SK-N-MC (cell line): ENCODE measurements at places on chromosomes 3 and 15.

- no peak for DNase-seq
These were observed 307.7 kb downstream of the ARPP21 start for GRCh38 chr3:35946854-35947515.

GRCh38 chr3:26621906-26622620 lies 509 bp upstream of the LRRC3B start:
- no peak for DNase-seq

GRCh38 chr3:58150130-58150809 lies 60.5 kb downstream of the DNASE1L3 start:
- DNase-seq: no peak

- DNase-seq: no peak
These were observed 363.9 kb upstream of the SUCLG2 start for GRCh38 chr3:68018275-68018674.

DNA sequence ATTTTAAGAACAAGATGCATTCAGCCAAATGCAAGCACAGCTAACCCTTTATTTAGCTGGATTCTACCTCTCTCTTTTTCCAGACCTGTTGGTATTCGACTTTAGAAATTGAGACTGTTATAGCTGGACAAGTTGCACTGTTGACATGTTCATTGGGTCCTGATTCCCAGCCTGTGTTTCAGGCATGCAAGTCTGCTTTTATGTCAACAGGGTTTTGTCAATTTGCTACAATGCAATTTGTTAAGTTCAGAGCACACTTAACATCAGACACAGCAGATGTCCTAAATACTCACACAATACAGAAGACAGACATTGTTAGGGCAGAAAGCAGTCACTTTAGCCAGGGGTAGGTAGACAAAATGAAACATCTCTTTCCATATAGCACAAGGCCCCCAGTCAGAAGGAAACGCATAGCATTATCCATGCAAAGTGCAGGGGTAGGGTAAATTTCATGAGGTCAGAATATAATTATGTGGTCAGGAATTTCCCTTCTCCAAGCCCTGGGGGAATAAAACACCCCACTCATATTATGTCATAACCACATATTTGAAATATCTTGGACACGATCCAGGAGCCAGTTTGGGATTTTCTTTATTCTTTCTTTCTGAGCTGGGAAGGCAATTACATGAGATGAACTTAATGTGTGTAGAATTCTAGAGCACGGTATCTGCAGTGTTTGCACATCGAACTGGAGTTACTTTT lies 504.1 kb downstream of the NTRK3 start:
- DNase-seq: peak; percentile 97

GRCh38 chr15:39426552-39427532 lies 154.0 kb upstream of the THBS1 start:
- DNase-seq: no peak

GRCh38 chr3:143294188-143294587 lies 174.6 kb downstream of the CHST2 start:
- no peak for DNase-seq

- no peak for DNase-seq
These were observed 30.1 kb downstream of the PXYLP1 start for GRCh38 chr3:141261472-141262307.

DNA sequence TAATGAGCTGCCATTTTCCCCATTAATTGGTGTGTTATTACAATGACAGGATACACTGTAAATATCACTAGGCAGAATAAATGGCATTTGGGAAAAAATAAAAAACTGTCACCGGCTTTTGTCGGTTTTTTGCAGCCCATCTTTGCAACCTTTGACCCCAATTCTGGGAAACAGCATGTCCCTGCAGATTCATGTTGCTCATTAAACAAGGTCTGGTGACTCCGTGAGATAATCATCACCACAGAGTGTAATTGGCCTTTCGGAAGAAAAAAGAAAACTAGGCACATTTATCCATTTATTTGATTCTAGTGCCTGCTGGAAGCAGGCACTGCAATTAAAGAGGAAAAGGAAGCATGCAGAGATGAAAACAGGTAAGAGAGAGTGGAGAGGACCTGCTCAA lies 64.5 kb downstream of the TRAT1 start:
- no peak for DNase-seq

GRCh38 chr3:14925729-14926591 lies 21.4 kb upstream of the NR2C2 start:
- DNase-seq: peak; percentile 14

DNA sequence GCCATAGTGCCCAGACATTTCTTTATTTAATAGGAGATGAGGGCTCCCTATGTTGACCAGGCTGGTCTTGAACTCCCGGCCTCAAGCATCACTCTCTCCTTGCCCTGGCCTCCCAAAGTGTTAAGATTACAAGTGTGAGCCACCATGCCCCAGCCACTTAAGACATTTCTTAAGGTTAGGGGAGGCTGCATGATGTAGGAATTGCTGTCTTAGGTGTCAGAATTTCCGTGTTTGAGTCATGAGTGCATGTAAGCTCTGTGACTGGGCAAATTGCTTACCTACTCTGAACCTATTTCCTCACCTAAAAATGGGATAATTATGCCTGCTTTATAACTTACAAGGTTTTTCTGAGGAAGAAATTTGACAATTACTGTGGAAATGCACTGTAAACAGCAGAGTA lies 34.2 kb upstream of the SIAH2 start:
- no peak for DNase-seq

DNA sequence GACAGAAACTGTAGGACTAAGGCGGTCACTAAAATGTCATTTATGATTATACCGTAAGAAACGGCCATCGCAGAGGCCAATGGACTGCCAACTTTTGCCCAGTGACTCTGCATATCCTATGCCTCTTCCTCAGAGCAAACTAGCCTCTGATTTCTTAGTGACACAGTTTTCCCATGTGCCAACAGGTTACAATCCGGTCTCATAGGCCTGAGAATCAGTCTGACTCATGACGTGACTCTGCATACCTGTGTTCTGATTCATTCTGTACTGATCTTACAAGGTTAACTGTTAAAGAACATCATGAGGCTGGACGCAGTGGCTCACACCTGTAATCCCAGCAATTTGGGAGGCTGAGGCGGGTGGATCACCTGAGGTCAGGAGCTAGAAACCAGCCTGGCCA lies 17.8 kb downstream of the RUBCN start:
- no peak for DNase-seq

- DNase-seq: no peak
These were observed 67.7 kb downstream of the CYP19A1 start for GRCh38 chr15:51270706-51271105.

GRCh38 chr3:185280572-185281365 lies 26.9 kb upstream of the EHHADH start:
- no peak for DNase-seq

GRCh38 chr15:39154227-39154638 lies 426.6 kb upstream of the THBS1 start:
- no peak for DNase-seq

GRCh38 chr3:195537995-195538394 lies 5.1 kb downstream of the PPP1R2 start:
- no peak for DNase-seq

- no peak for DNase-seq
These were observed 493.2 kb upstream of the KCNMB2 start for GRCh38 chr3:178043084-178043483.

DNA sequence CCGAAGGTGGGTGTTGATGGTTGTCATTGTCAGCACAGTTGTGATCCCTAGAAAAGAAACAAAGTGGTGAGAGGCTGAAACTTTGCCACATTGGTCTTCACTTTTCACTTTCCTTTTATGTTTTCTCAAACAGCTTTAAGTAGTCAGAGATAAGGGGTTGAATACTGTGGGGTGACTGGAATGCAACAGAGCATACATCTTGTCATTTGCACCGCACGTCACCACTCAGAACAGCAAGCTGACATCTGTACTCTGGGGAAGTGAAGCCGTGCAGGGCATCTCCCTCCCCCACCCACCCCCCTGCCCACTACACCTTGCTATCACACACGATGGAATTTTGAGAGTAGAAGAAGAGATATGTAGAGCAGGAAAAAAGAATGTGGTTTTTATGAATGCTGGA lies 211.7 kb downstream of the GABRB3 start:
- no peak for DNase-seq

DNA sequence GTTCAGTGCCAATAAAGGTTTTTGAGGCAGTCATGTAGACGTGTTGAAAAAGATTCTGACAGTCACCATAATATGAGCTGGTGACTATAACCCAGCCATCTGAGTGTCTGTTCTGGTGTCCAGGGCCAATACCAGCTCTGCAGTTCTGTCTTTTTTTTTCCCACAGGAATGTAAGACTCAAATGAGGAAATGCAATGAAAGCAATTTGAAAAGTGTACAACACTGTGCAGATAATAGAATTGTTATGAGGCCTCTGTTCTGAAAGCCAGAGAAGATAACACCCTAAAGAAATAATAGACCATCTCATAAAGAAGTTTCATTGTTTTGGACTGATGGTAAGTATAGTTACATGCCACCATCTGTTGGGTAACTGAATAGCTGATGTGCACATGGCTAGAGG lies 57.1 kb downstream of the CLDN1 start:
- no peak for DNase-seq

- no peak for DNase-seq
These were observed 180.1 kb downstream of the SUCLG2 start for GRCh38 chr3:67474311-67474710.

DNA sequence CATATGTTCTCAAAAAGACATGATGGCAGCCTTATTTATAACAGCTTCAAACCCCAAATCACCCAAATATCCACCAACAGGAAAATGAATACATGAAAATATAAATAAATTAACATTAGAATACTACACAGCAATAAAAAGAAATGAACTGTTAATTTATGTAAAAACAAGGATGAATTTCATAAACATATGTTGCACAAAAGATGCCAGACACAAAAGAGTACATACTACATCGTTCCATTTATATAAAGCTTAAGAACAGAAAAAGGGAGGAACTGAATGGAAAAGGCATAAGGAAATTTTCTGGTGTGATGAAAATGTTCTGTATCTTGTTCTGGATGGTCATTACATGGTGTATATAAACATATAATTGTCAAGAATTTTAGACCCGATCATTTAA lies 69.9 kb upstream of the TUSC7 start:
- no peak for DNase-seq

DNA sequence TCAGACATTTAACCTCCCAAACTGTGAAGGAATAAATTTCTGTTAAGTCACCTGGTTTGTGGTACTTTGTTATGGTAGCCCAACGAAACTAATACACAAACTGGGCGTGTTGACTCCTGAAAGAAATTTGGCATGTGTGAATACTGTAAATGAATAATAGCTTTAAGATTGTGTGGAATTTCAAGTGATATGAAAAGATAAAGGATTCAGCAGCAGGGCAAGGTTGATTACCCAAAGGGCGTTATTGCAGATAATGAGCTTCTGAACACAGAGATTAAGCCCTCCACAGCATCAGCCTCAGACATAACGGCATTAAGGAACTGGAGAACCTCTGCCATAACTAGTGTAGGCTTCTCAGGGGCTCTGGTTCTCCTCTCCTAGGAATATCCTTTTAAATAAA lies 451.5 kb upstream of the NECTIN3 start:
- DNase-seq: no peak

DNA sequence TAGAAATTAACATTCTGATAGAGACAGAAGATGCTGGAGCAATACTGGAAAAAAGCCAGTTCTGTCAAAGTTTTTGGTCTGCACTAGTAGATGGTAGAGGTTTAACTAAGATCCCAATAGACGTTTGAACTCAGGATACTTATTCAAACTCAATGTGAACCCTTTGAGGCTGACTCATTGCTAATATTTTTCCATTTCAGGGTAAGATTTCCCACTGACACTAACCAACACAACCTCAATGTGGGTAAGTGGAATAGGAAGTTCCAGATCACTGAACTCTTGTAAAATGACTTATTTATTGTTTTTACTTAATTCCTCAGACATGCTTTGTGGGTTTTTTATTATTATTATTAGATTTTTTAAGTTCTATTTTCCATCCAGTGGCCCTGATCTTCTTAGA lies 1024.8 kb downstream of the EPHA3 start:
- DNase-seq: no peak

- DNase-seq: no peak
These were observed 2.2 kb upstream of the FBLN2 start for GRCh38 chr3:13546667-13547171.

GRCh38 chr3:105883798-105884377 lies 15.1 kb upstream of the CBLB start:
- DNase-seq: no peak

- DNase-seq: no peak
These were observed 379.9 kb upstream of the RBMS3 start for GRCh38 chr3:28901018-28901417.

DNA sequence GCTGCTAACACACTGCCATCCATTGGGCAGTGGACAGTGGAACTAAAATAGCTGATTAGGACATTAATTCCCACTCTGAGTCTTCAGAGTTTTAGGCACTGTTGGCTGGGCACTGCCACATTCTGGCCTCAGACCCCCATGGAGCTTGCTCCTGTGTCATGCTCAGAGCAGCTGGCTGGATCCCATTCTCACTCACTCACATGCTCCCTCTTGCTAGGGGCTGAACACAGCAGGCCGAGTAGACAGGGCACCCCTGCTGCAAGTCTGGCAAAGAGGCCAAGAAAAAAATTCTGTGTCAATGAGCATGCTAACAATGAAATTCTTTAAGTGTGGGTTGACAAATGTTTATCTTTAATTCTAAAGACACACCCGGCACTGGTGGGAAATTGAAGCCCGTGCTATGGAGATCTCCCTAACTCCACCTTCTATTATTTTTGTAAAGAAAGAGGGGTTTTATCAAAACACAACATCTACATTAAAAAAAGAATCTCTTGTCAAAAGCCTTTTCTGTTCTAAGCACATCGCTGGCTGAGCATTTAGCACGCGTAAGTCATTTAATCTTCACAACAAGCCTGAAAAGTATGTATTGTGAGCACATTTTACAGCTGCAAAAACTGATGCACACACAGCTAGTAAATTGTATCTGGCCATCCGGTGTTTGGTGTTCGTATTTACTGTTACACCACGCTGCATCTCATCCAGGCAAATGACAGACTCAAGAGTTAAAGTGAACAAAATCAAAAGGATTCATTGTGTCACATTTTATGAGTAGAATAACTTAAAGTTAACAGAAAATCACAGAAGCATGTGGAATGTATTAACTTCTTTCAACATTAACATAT lies 362.1 kb downstream of the PLOD2 start:
- peak; percentile 87 for DNase-seq

DNA sequence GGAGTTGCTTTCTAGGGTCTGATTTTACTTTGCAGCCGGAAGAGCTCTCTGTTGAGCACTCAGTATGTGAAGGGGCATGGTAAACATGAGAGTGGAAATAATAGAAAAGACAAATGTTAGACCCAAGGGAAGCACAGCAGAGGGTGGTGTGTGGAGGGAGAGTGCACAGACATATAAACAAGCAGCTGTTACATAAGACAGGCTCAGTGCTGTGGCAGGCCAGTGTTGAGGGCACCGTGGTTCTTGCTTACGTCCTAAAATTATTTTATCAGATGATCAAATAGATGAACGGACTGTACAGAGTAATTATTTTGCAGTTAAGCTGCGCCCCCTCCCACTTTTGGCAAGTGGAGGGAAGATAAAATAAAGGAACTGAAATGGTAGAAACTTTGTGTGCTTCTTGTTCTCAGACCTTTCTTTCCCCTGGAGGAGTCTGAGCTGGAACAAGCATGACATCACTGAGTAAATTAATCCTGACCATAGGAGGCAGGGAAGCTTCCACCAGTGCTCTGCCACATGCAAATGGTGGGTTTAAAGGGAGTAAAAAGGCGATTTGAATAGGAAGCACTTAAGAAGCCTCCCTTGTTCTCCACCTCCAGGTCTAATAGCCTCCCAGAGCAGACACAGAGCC lies 205.6 kb downstream of the IL20RB start:
- DNase-seq: no peak
